ENCODE measurements at places on chromosomes 5 and 9. TPM values are rescaled to one million over a fixed set of nuclear protein-coding genes. Genes with fewer than 3 reads are reported as not detected.

DNA sequence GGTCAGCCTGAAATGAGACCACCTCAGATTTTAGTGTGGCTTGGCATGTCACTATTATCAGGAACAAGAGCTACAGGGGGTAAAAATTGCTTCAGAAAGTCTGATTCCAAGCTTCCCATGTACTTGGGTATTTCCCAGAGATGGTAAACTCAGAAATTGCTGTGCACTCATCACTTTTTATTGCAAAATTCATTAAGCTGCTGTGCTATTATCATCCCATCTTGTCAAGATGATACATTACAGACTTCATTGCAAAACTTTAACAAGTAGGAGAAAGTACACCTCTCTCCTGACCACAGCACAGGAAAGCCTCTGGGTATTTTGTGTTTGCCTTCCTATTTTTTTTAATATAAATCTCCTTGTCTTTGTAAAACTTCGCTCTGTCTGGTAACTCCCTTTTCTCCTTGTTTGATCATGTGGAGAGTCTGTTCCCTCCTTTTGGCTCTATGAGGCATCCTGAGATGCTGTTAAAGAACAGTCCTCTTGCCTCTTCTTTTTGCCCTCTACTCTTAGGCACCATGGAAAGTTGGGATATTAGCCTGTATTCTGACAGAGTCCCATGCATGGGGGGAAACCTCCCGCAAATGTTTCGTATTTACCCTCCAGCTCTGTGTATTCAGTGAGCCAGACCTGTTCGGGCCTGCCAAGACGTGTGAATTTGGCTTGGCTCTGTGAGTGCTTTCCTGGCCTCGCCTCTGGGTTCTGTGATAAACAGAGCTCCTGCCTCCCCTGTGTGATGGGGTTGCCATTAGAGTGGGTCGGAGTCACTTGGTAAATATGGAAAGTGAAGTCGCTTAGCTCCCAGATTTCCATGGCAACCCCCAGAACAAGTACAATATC, 260.7 kb downstream of the NR3C1 start:
- DNase-seq = no peak

The LIFR gene
- 13.7 TPM for total RNA-seq

DNA sequence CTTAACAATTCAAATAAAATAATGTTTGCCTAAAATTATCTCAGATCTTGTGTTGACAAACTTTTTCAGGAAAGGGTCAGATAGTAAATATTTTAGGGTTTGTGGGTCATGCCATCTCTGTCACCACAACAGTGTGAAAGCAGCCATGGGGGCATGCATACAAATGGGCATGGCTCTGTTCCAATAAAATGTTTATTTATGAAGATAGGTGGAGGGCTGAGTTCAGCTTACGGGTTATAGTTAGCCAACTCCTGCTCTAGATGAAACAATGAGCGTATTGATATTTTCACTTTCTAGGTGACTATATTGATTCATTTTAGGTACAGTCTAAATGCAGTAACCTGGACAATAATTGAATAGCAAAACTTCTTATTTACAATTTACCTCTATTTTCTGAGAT, 533.8 kb upstream of the CLINT1 start:
- no peak for DNase-seq

- DNase-seq = no peak
These were observed 117.2 kb upstream of the TBCA start for GRCh38 chr5:77893225-77893860.

The SLC38A9 gene
- 25.7 TPM for total RNA-seq

DNA sequence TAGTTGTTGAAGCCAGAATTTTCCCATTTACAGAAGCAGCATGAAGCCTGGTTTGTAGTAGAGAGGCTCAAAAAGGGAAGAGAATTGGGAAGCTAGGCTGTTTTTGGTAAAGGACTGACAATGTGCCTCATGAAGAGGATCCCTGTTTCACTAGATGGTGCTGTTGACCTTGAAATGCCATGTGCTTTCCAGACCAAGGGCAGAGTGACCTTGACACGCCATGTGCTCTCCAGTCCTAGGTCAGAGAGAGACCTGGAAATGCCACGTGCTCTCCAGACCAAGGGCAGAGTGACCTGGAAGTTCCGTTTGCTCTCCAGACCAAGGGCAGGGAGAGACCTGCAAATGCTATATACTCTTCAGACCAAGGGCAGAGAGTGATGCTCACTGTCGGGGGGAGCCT, 32.0 kb downstream of the UNC13B start:
- DNase-seq = no peak

All from WTC11 (cell line).